ENCODE measurements at places on chromosomes 11 and 22.

DNA sequence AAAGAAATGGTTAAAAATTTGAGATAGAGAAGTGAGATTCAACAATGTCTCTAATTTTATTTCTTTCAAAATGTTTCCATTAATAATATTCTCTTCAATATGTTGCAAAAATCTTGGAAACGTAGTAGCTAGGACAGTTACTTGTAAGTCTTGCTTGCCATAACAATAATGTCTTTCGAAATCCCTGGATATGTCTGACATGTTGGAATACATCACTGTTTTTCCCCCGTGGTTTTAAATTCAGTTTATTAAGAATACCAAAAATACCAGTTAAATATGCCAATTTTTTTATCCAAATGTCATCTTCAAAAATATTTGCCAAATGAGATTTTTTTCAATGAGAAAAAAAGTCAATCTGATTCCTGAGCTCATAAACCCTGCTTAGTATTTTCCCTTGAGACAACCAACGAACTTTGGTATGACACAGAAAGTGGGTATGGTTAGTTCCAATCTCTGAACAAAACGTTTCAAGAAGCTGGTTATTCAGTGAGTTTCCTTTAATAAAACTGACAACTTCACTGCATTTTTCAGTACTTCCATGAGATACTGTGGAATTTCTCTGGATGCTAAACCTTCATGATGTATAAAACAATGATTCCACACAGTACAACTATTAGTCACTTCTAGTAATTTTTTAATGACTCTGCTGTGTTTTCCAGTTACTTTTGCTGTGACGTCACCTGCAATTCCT, 36.7 kb upstream of the AMPD3 start:
- no peak for DNase-seq

DNA sequence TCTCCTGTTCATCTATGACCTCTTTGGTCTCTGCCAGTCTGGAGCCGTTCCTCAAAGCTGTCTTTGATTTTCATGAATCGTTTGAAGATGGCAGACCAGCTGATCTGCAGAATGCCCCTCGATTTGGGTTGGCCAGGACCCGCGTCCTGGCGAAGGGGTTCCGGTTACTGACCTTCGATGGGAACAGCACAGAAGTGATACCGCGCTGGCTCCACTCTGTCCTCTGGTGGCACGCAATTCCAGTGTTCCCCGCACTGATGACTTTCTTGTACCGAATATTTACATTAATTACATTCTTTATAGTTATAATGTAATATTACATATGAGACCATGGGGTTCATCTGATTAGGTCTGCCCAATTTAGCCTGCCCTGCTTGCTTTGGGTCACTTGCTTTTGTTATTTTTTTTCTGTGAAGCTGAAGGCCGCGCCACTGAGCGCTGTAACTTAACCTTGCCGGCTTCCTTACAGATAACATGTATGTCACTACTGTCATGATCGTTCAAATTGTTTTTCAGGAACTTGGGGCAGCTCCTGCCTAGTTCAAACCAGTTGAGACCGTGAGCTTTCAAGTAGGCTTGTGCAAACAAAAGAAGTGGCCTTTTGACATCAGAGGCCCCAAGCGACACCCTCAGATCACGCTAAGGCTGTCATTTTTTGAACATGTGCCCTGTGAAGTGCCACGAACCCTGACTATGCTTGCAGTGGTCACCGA, 4.1 kb upstream of the USP18 start:
- DNase-seq = no peak

GRCh38 chr22:46033256-46034200, 56.6 kb upstream of the WNT7B start:
- no peak for DNase-seq

DNA sequence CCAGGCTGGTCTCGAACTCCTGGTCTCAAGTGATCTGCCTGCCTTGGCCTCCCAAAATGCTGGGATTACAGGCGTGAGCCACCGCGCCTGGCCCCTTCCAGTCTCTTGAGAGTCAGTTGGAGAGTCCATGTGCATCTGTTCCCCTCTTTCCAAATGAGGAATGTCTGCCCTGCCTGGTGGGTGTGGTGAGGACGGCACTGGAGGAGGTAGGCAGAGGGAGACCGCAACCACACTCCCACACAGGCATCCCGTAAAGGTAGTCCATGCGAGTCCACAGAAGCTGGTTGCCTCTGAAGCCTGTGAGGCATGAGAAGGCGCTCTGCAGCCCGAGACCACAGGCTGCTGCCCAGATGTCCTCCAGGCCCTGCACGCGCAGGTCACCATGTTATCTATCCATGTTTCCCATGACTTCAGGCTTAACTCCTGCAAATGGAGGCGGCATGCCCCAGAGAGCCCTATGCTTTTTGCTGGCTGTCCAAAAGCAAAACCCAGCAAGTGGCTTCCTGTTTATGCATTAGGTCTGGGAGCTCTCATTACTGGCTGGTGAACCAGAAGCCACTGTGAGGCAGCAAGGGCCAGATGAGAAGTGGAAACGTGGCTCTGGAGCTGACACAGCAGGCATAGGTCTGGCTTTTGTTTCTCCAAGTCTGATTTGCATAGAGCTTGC, 43.4 kb downstream of the GRIK4 start:
- DNase-seq = no peak

All from CD4-positive, alpha-beta T cell treated with Interleukin-17A for 1 hour (primary cell).